NCI-H187 treated with DMSO at 0.1 percent for 48 hours (cell line): ENCODE measurements at places on chromosomes 1 and 21.

- DNase-seq = no peak
Observed at GRCh38 chr1:53198241-53198651, 1.6 kb downstream of the CPT2 start.

DNA sequence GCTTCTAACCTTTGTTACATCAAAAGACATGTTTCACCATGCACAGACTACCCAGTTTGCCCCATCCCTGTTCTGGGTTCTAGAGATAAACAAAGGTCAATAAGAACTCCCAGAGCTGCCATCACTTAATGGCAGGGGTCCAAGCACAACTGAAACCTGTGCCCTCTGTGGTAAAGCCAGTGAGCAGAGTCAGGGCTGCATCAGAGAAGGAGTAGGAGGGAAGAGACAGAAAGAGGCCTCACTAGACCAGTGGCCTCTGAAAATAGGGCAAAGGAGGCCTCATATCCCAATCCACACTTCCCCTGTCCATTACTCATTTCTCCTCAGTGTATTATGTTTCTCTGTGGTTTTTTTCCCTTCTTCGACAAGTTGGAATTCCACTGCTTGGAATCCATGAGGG, 10.2 kb downstream of the ATP1A2 start:
- no peak for DNase-seq

DNA sequence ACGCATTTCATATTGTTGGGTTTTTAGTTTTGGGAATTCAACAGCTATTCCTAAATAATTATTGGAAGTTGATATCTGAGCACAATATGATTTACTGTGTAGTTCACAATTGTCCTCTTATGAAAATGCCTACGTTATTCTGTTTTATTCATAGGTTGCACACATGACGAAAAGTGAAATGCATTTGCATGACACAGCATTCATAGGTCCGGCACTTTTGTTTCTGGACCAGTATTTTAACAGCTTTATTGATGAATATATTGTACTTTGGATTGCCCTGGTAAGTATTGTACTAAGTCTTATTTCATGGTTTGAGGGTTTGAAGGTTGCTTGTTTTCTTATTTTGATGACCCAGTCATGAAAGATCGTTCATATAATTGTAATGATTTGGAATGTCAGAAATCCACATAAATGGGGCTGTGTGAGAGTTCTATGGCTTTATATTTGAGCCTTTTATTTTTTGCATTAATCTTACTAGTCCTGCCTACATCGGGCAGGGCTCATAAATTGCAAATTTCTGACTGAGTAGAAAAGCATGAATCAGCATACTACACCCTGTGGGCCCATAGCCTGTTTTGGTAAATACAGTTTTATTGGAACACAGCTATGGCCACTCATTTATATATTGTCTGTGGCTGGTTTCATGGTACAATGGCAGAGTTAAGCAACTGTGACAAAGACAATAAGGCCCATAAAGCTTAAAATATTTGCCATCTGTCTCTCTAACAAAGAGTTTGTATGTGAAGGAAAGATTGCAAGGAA, 17.0 kb downstream of the DENND2D start:
- DNase-seq = no peak

DNA sequence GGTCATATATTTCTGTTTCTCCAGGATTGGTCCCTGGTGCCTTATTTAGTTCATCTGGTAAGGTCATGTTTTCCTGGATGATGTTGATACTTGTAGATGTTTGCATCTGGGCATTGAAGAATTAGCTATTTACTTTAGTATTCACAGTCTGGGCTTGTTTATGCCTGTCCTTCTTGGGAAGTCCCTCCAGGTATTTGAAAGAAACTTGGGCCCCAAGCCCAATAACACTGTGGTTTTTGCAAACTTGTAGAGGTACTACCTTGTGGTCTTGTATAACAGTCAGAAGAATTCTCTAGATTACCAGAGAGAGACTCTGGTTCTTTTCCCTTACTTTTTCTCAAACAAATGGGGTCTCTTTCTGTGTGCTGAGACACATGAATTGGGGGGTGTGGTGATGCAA, 251.4 kb upstream of the B3GALT2 start:
- DNase-seq = no peak

DNA sequence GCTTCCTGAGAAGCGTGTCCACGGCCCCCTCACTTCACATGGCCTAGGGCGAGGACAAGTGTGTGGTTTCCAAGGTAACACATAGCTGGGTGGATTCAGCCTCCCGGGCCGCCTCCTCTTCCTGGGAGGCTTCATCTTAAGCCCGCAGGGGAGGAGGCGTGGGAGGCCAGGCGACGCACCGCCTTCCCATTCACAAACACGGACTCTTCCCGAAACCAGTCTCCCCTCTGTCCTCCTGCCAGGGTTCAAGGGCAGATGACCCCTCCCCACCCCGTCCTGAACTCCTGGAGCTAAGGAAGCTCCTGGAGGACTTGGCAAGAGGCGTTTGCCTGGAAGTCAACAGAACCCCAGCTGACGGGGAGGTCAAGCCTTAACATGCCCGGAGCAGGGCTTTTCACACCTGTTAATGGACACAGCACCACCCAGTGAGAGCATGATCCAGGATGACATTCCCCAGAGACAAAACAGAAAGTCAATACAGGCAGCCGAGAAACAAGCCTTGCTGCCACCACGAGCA, 56.7 kb downstream of the KCNN3 start:
- peak; percentile 79 for DNase-seq

- no peak for DNase-seq
Observed at GRCh38 chr21:42289926-42290325, 25.3 kb downstream of the TFF3 start.

DNA sequence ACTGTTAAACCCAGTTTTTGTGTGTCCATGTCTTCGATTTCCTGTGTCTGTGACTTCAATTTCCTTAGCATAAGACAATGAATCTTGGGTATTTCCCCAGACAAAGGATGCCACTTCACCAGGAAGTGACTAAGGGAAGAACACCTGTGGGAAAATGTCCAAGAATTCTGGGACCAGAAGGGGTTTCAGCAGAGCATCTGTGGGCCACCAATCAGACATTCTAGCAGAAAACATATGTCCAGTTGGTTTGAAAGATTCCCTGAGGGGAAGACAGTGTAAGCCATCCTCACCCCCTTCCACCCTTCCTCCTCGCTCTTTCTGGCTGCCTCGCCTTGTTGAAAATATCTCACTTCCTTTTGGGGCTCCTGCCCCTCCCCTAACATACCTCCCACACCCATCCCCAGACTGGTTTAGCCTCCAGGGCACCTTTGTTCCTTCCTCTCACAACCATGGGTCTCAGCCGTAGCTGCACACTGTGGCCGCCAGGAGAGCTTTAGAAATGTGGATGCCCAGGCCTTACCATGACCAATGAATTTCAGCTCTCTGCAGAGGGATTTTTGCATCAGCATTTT, 25.5 kb upstream of the IFNAR1 start:
- DNase-seq = no peak

DNA sequence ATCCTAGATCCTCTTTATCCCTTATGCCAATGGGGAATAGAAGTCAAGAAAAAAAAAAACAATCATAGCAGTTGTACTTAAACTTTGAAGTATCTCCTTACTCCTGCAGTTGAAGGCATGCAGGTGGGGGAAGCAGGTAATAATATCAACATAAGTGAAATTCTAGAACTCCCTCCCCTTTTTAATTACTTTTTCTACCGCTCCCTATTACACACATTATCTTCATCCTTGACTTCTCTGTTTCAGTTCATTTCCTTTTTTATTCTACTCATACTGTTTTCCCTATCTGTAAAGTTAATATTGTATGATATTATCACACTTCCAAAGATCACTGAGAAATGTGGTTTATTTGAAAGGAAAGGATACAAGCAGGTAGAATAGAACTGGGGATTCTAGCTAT, 962.0 kb downstream of the PLA2G4A start:
- no peak for DNase-seq

- no peak for DNase-seq
Observed at GRCh38 chr1:75785320-75785982, 605 bp upstream of the RABGGTB start.

DNA sequence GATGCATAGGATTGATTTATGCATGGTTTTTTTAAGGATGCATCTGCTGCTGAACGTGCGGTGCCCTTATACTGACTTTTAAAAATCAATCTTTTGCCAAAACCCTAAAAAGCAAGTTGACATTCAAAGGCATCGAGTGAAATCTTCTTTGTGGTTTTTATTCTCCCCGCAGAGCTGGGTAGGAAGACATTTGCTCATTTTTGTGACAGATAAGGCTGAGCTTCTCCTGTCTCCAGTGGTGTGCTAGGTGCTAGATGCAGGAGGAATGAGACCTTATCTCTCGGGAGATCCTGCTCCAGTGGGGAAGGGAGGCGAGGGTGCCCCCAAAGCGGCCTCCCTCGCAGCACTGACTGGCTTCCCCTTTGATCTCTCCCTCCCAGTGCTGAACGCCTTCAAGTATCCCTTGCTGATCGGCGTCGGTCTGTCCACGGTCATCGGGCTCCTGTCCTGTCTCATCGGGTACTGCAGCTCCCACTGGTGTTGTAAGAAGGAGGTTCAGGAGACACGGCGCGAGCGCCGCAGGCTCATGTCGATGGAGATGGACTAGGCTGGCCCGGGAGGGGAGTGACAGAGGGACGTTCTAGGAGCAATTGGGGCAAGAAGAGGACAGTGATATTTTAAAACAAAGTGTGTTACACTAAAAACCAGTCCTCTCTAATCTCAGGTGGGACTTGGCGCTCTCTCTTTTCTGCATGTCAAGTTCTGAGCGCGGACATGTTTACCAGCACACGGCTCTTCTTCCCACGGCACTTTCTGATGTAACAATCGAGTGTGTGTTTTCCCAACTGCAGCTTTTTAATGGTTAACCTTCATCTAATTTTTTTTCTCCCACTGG, 14.9 kb upstream of the CD101 start:
- no peak for DNase-seq

DNA sequence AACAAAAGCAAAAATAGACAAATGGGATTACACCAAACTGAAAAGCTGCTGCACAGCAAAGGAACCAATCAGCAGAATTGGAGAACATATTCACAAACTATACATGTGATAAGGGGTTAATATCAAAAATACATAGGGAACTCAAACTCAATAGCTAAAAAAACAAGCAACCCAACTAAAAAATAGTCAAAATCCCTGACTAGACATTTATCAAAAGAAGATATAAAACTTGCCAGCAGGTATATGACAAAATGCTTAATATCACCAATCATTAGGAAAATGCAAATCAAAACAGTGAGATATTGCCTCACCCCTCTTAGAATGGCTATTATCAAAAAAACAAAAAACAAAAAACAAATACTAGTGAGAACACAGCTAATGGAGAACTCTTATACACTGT, 140.3 kb downstream of the LRRIQ3 start:
- no peak for DNase-seq

GRCh38 chr21:18467715-18468114, 64.1 kb upstream of the TMPRSS15 start:
- no peak for DNase-seq

- no peak for DNase-seq
Observed at GRCh38 chr1:21605964-21606705, 63.0 kb downstream of the RAP1GAP start.

DNA sequence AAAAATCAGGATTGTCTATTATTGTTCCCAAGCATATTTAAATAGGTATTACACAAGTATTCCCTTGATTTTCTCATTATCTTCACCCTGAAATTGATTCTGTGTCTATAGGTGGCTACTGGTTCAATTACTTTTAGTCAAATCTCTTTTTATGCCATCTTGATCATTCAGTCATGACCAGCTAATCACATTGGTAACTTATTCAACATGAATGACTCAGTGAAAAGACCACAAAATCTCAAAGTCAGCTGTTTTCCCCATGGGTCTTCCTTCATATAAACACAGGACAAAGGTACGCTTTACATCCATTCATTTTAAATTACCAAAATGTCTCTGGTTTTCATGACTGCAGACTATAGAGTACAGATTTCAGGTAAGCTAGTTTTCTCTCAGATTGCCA, 23.7 kb upstream of the NRIP1 start:
- DNase-seq = no peak

DNA sequence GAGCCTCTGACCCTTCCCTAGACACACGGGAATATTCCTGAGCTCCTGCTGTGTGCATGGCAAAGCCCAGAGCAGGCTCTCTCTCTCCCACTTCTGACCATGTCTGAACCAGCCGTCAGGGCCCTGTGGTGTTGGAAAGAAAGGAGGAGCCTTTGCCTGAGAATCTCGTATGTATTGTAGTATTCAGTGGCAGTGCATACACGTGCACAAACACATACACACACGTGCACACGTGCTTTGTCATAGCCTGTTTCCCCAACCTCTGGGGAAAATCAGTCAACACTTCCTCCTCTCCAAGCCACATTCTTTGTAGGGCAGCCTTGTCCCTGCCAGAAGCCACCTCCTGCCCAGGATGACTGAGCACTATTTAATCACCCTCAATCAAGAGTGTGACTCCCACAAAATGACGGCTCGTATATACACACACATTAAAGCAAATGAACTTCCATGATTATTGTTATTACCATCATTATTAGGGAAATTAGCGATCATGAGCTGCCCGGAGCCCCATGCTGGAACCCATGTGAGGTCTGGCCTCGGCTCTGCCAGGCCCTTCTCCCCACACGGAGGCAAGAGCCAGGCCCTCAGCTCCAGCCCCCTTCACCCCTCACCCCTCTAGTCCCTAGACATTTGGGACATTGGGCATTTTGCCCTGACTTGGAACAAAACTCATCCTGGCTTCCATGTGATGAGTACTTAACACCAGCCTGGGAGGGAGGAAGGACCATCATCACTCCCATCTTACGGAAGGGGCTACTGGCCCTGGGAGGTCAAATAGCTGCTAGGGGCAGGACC, 331.9 kb downstream of the NPHP4 start:
- DNase-seq = no peak

DNA sequence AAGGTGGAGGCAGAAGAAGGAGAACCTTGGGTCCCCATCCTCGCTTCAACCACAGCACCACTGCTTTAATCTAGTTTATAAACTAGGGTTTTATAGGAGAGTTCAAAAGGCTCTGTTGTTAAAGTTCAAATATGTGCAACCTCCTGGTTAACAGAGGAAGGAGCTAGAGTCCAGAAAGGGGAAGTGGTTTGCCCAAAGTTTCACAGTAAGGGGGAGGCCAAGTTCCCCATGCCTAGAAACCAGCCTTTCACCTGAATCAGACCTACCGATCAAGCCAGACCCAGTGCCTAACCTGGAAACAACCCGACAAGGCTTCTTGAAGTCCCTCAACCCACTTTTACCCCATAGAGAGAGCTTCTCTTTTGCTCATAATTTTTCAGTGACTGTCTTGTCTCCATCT, 106.5 kb downstream of the PLPP3 start:
- DNase-seq = no peak
